ENCODE measurements at places on chromosomes 6 and 20.

DNA sequence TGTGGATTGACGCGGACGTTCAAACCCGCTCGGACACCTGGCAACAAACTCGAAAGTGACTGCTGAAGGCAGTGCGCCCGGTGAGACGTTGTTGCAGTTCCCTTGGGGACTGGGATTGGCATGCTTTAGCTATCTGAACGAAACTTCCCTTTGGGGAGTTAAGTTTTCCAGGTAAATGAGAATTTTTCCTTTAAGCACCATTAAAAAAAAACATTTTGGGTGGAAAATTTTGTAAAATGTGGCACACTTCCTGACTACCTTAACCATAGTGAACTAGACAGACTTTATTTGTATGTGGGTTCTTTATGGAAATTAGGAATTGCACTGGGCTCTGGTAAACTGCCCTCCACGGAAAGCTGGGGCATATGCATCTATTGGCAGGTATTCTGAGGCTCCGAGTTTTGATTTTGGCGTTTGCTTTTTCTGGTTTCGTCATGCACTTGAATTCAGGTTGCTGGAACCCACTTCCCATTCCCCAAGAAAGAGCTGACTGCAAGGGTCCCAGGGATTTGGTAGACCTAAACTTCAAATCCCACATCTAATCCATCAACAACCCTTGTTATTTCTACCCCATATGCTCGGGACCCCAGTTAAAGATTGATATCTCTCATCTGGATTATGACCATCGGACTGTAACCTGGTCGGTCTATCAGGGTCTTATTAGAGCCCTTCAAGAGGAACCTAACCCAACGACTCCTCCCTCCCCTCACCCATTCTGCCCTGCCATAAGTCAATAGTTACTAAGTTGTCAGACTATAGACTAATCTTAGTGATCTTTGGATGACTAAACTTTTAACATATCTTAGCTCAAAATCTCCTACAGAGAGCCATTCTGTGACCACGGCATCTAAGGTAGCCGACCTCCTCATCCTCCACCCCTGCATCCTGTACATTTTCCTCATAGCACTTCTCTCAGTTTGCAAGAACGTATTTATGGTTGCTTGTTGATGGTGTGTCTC lies 800 bp upstream of the DYNLT1 start:
- DNase-seq = peak; percentile 26

DNA sequence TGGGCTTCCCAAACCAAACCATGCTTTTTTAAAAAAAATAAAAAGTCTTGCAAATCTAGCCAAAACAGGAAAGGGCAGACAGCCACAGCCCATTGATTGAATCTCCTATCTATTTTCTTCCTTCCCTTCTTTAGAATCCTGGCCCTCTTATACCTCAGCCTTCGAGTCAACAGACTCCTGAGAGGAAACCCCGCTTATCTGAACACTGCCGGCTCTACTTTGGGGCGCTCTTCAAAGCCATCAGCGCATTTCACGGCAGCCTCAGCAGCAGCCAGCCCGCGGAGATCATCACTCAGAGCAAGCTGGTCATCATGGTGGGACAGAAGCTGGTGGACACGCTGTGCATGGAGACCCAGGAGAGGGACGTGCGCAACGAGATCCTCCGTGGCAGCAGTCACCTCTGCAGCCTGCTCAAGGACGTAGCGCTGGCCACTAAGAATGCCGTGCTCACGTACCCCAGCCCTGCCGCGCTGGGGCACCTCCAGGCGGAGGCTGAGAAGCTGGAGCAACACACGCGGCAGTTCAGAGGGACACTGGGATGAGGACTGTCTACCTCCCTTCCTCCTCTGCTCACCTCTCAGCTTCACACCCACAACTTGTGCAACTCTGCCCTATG lies 10.1 kb upstream of the RTF2 start:
- DNase-seq = no peak

DNA sequence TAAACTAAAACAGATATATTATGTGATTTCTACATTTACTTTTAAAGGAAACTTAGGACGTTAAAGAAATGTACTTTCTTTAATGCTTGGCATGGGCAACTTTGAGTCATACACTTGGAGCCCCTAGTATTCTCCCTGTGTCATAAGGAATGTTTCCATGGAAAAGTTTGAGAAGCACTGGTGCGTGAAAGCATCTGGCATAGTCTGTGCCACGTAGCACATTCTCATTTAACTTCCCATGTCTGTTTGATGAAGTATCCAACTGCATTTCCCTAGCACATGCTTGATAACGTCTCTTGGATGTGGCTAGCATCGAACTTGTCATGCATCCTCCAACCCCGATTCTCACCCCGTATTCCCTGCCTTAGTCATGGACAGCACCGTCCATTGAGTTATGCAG lies 172.0 kb downstream of the TBC1D7 start:
- no peak for DNase-seq

DNA sequence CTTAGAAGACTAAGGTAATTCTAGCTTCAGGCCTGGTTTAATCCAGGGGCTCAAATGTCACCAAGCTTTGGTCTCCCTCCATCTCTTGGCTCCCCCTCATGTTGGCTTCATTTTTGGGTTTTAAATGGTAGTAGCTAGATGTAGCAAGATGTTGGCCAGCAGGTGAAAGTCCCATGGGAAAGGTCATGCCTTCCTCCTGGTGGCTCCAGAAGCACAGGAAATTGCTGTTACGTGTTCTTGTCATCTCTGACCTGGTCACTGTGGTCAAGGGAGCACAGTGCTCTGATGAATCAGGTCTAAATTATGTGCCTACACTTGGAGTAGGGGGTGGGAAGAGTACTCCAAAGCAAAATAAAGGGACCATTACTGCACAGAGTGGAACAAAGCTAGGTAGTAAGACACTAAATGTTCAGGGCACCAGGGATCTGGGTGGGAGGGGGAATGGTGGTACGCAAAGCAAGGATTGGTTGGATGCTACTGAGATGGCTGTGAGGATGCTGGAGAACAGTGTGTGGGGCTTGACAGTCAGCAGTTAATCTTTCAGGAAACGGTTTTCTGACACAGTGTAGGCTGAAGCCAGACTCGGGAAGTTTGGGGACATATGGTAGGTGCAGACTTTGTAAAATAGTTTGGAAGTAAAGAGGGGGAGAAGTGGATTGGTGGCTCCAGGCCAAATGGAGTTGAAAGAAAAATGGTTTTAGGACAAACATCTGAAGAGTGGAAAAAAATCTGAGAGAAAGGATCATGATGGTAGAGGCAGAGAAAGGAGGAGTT lies 30.1 kb downstream of the CDS2 start:
- DNase-seq = no peak

DNA sequence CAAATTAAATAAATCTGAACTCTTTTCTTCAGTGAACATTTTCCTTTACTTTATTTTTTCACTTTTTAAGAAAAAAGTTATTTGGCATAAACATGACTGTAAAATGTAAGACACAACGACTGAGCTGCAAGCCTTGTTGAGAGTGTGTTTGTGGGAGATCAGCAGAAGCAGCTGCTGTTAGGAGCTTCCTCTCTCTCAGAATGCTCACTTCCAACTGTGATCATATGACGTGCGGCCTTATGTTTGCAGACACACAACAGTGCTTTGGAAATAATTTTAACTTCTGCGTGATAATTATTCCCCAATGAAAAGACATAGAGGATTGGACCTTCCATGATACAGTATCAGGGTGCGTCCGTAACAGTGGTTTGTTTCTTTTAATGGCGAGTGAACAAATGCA lies 104.0 kb downstream of the ARHGAP18 start:
- DNase-seq = no peak

- DNase-seq = no peak
Observed at GRCh38 chr6:89221971-89222711, 5.0 kb upstream of the GABRR1 start.

Measured in stimulated activated CD4-positive, alpha-beta T cell treated with anti-CD3 and anti-CD28 coated beads, Interleukin-2, amount 100 ng/mL, for 24 hours (primary cell).